Smooth muscle cell of the pulmonary artery (primary cell): ENCODE measurements at places on chromosomes 5 and 9. TPM values are rescaled to one million over a fixed set of nuclear protein-coding genes. Genes with fewer than 3 reads are reported as not detected.

SGCD gene
- 2.5 and 9.8 TPM in 2 replicates for total RNA-seq

SAXO1 gene
- under 0.01 TPM in 1 of 2 replicates, not detected in the other for total RNA-seq

SPINK7 gene
- total RNA-seq, result not detected in 2 replicates

KCNV2 gene
- not detected in 2 replicates for total RNA-seq

GMCL2 gene
- not detected in 2 replicates for total RNA-seq

CDX1 gene
- total RNA-seq, result 0.17 and 0.91 TPM in 2 replicates

FCN2 gene
- total RNA-seq, result not detected in 2 replicates

ANKRD31 gene
- total RNA-seq, result under 0.01 and 0.03 TPM in 2 replicates
